ENCODE measurements at places on chromosomes 1 and 21. TPM values are rescaled to one million over a fixed set of nuclear protein-coding genes. Genes with fewer than 3 reads are reported as not detected.

GRCh38 chr1:36199934-36200741, 24.1 kb upstream of the THRAP3 start:
- peak; percentile 60 for DNase-seq

DNA sequence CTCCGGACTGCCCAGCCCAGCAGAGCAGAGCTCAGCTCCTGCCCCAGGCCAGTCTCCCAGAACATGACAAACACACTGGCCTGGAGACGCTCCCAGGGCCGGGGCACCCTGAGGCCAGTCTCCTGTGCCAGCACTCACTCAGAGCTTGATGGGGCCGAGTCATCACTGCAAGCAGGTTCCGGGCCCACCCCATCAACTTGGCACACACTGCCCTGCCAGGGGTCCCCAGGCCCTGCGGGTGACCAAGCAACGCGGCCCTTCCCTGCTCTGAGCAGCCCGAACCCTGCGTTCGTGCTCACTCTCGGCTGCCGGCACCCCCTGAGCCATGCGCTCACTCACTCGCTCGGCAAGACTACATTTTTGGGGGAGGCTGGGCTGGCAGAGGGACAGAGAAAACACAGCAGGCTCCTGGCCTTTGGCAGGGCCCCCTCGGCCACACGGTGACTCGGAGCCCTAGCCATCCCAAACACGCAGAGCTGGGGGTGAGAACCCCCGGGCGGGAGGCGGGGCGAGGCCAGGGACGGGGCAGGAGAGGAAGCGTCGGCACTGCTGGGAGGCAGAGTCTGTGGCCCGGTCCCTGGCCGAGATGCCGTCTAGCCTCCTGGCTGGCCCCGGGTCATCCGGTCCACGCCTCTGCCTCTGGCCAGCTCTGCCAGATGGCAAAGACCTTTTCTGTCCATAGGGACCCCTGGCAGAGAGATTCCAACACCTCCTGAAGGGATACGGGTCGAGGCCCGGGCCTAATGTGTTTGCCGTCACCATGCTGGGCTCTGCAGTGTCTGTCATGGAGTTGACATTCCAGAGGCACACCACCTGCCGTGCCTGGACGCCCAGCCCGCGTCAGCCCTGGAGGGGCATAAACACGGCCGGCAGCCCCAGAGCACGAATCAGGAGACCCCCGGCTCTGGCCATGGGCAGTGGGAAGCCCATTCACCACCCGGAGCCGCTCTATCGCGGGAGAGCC, 68.0 kb downstream of the MEGF6 start:
- DNase-seq, result peak; percentile 92

GRCh38 chr1:182149411-182149965, 88.0 kb upstream of the ZNF648 start:
- peak; percentile 73 for DNase-seq

DNA sequence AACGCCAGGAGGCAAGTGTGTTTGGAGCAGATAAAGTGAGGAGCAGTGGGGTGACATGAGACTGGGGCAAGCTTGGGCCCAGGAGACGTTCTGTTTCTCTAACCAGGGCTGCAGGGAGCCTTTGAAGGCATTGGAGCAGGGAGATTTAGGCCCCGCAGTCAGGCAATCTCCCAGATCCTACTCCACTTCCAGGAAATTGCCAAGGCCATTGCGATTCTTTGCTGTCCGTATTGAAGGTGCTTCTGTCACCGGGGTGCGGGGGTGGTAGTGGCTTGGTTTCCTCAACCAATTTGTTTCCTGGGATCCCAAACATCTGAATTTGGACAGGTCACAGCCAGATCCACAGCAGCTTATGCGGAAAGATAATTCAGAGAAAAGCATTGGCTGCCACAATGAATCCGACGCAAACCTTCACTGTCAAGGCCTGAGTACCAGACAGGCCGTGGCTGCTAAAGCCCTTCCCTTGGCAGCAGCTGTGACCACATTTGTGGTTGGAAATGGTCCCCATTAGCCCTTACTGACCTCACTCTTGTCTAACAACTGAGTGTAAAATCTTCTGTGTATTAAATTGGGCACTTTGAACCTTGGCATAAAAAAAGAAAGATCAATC, 385.6 kb downstream of the PTPRU start:
- no peak for DNase-seq

GRCh38 chr1:234369784-234370183, 3.5 kb upstream of the COA6 start:
- DNase-seq, result peak; percentile 81

- no peak for DNase-seq
These were observed 14.6 kb downstream of the SSBP3 start for GRCh38 chr1:54391450-54392209.

DNA sequence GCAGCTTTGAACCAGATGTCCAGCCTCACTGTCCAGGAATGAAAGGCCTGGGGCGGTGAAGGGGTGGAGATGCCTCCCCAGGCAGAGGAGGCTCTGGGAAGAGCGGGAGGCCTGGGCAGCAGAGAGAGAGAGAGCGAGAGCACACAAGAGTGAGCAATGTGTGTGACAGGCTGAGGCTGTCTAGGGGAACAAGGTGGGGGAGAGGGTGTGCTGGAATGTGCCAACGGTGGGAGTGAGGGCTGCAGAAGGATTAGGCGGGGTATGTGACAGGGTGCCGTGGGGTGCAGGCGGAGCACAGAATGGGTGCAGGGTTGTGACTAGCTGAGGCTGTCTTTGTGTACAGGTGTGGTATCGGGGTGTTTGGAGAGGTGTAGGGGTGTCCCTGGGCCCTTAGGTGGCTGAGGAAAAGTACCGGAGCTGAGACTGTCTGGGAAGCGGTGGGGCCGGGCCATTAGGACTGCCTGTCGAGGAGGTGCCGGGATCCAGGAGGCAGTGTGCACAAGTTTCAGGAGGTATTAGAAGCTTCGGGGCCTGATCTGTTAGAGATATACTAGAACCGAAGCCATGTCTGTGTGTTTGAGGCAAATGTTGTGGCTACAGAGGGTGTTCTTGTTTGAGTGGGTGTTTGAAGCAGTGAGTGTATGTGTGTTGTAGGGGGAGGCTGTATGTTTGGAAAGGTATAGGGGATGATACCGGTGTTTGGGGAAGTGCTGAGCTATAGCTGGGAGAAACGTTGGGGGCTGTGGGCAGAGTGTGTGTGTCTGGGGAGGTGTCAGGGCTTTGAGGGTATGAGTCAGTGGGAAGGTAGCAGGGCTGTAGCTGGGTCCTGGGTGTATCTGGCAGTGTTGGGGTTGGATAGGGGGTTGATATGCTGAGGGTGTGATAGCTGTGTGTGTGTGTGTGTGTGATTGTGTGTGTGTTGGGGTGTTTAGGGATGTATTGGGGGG, 9.1 kb downstream of the AHDC1 start:
- DNase-seq, result peak; percentile 57

- DNase-seq, result peak; percentile 75
These were observed 2.1 kb downstream of the ARHGEF2 start for GRCh38 chr1:155976062-155976912.

DNA sequence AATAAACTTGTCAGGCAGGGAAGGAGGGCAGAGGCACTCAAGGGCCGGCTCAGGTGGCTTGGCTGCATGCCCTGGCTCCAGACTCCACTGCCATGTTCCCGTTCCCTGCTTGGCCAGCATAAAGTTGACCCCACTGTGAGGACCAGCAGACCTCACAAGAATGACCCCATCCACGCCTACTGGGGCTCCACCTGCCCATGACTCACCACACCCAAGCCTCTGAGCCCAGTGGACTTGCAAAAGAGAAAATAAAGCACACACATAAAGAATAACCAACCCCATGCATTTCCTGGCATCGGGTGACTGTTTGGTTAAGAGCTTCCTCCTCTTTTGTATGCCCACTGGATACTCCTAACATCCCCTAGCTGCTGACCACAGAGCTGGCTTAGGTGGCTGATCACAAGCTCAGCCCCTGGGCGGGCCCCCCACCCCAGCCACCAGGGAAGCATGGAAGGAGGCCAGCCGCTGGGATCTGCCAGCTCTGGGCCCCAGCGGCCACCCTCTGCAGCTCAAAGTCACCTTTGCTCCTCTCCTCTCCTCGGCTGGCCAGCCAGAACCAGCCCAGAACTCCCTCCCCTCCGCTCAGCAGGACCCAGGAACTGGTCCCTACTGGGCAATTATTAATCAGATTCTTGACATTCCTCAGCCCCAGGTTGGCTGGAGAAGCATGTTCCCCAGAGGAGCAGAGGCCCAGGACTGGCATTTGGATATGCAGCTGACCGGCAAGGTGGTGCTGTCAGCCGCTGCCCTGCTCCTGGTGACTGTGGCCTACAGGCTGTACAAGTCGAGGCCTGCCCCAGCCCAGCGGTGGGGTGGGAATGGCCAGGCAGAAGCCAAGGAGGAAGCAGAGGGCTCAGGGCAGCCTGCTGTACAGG, at the start of gene KLHDC7A:
Gene KLHDC7A, plus strand, starts transcription at position 616 of the 875 bp plus-strand sequence. Its CDS starts 52 bp downstream, at position 668.
- DNase-seq, result no peak

Gene IFNAR1
- total RNA-seq, result 9.9 TPM

Gene PNRC2
- 106 TPM for total RNA-seq

Gene BNIPL
- total RNA-seq, result under 0.01 TPM

Gene CELA3B
- total RNA-seq, result not detected

Gene MFAP2
- 2.5 TPM for total RNA-seq

Gene KRTAP21-2
- not detected for total RNA-seq

Gene TAL1
- total RNA-seq, result not detected

Gene IL20
- not detected for total RNA-seq

All from IMR-90 (cell line).